Epithelial cell of umbilical artery (primary cell): ENCODE measurements at places on chromosomes 7 and 10. TPM values are rescaled to one million over a fixed set of nuclear protein-coding genes. Genes with fewer than 3 reads are reported as not detected.

GLCCI1 gene
- total RNA-seq, result 1.5 and 1.6 TPM in 2 replicates

PNLIPRP1 gene
- not detected in 2 replicates for total RNA-seq

CSTF2T gene
- total RNA-seq, result 17.5 and 24.2 TPM in 2 replicates

GRB10 gene
- total RNA-seq, result 91.2 and 99.7 TPM in 2 replicates

C7orf57 gene
- total RNA-seq, result under 0.01 TPM in 1 of 2 replicates, not detected in the other

NACAD gene
- under 0.01 and 0.32 TPM in 2 replicates for total RNA-seq
